Right lobe of liver (tissue), 6 donors: ENCODE measurements at places on chromosomes 1 and 21. TPM values are rescaled to one million over a fixed set of nuclear protein-coding genes. Genes with fewer than 3 reads are reported as not detected.

- no peak for DNase-seq
These were observed 131.5 kb upstream of the TMEM51 start for GRCh38 chr1:15022048-15022447.

BRDT gene
- total RNA-seq, result not detected

AMIGO1 gene
- 3.1 TPM for total RNA-seq

- no peak for DNase-seq
These were observed 11.0 kb downstream of the NHLH2 start for GRCh38 chr1:115829947-115830346.

DNA sequence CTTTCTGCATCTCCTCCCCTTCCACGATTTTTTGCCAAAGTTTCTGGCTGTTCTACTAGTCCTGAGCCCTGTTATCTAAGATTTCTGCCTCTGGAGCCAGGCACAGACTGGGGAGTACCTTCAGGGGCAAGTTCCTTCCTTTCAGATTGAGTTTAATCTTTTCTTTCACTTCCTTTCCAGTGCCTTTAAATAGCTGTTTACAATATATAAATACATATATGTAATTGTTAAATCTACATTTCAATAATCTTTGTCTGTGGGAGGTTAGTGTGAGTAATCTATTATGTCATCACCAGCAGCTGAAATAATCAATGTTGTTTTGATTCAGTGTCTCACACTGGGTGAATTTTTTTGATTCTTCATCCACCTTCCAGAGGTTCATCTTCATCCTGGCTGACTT is 31.8 kb downstream of the DIPK1A start:
- DNase-seq, result no peak

DNA sequence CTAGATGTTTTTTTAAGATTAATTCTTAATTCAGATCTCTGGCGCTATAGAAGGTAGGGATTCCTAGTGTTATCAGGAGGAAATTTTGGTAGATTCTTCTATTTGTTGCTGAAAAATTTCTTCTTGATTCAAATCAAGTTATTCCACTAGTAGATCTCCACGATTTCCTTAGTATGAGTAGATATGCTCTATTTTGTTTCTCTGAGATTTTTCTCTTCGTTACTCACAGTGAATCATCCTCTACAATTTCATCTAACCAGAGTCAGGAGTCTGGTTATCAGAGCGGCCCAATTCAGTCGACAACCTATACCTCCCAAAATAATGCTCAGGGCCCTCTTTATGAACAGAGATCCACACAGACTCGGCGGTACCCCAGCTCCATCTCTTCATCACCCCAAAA is 18.8 kb upstream of the HAX1 start:
- no peak for DNase-seq

CYB561D1 gene
- 3.1 TPM for total RNA-seq

SYNJ1 gene
- 8.7 TPM for total RNA-seq

PAQR6 gene
- total RNA-seq, result 0.61 TPM

OR2AJ1 gene
- not detected for total RNA-seq

GRCh38 chr1:243315893-243316292 is 60.1 kb downstream of the SDCCAG8 start:
- DNase-seq, result no peak

PSMB2 gene
- 47.5 TPM for total RNA-seq

DNA sequence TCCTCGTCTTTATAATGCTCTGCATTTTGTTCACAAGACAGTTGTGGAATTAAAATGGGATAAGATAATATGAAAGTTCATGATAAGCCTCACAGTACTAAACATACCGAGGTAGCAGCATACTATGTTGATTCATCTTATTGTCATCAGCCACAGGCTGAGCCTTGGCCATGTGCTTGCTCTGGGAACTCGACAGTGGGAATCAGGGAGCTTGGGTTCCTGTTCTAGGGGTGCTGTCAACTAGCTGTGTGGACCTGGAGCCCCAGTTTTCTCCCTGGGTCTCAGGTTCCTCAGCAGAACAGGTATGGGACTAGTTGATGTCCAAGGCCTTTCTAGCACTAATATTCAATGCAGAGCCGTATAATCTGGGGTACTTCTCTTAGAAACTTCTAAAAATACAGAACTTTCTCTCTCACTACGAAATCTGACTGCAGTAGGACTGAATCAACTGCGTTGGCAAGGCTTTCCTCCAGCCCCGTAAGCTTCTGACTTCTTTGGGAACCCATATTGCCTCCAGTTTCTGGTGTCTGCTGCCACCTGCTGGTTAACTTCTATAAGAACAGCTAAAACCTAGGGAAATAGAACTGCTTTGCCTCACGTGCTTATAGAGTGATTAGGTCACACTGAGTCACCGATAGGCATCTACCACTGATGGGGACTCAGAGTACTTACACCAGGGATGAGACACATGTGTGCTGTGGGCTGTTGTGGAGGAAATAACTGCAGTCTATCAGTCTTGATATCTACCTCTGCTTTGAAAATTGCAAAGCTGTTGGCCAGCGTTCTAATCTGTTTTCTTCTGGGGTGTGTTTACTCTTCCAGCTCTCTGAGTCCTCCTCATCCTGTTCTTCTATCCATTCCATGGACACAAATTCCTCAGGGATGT is 110.9 kb downstream of the RGL1 start:
- DNase-seq, result no peak

RHBDL2 gene
- not detected for total RNA-seq

CYP4Z1 gene
- total RNA-seq, result not detected

DNA sequence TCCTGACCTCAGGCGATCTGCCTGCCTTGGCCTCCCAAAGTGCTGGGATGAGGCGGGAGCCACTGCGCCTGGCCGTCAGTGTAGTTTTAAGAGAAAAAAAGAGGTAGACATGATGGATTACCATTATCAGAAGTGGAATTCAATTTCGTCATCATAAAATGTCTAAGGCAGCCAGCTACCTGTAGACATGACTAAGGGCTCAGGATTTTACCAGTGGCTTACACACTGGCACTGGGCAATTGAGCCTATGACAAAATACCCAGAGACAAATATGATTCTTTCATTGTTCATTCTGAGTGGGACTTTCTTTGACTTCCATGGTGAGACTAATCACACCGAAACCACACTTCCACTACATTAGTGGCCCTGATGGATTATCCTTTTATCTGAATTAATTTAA is 181.5 kb downstream of the GABPA start:
- DNase-seq, result no peak

GRIK1 gene
- not detected for total RNA-seq

OPRD1 gene
- not detected for total RNA-seq

ZMYND12 gene
- 1.5 TPM for total RNA-seq

DNA sequence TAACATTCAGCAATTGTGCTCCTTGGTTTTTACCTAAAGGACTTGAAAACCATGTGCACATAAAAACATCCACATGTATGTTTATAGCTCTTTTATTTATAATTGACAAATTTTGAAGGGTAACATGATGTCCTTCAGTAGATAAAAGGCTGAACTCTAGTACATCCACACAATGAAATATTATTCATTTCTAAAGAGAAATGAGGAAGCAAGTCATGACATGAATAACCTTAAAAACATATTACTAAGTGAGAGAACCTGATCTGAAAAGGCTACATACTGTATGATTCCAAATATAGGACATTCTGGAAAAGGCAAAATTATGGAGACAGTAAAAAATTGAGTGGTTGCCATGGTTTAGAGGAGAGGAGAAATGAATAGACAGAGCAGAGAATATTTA is 50.3 kb downstream of the DRAM2 start:
- no peak for DNase-seq

DNA sequence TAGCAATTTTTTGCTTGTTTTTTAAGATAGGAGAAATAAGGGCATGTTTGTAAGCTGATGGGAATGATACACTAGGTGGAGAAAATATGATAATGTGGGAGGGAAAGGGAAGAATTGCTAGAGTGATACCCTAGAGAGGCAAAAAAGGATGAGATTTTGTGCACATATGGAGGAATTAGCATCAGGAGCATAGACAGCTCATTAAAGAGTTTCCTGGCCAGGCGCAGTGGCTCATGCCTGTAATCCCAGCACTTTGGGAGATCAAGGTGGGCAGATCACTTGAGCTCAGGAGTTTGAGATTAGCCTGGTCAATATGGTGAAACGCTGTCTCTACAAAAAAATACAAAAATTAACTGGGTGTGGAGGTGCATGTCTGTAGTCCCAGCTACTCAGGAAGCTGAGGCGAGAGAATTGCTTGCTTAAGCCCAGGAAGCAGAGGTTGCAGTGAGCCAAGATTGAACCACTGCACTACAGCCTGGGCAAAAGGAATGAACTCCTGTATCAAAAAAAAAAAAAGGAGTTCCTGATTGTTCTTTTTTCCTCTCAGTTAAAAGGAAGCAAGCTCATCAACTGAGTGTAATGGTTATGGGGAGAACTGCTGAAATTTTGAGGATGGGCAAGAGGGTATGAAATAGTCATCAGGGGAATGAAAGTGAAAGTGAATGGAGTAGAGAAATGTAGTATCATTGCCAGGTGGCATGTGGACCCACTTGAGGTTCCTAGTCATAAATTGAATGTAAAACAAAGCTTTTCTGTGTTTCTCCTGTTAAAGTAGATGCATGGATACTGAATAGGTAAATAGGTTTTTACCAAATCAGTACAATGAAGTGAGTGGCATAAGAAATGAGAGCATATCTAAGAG is 35.5 kb downstream of the SH3GLB1 start:
- DNase-seq, result no peak

GRCh38 chr1:7680955-7681268 is 90.2 kb upstream of the VAMP3 start:
- DNase-seq, result no peak

- no peak for DNase-seq
These were observed 739.6 kb upstream of the CXADR start for GRCh38 chr21:16773206-16773605.

TMIGD3 gene
- total RNA-seq, result 2.4 TPM

DNA sequence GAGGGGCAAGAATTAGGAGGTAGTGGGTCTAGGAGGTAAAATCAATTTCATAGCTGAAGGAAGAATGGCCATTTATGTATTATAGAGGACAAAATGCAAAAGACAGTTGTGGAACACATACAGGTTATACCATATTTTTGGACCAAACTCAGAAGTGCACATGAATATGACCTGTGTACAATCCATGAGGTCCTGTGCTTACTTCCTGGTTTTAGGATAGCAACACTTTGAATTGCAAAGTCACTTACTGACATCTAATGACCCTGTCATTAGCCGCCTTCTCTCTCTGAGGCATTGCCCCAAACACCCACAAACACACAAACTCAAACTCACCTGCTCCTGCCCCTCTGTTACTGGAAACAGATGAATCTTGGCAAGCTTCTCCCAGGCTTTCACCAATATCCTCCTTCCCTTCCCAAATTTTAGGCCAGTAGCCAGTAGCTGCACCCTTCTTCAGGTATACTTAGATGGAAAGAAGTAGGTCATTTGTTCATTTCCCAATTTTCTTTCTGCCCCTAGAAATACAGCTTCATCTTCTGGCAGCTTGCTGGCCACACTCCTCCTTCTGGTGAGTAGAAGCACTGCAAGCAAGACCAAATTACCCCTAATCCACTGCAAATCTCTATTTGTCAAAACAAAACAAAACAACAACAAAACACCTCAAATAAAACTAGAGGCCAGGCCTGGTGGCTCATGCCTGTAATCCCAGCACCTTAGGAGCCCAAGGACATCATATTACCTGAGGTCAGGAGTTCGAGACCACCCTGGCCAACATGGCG is 13.7 kb upstream of the RPL5 start:
- no peak for DNase-seq

ACTRT2 gene
- not detected for total RNA-seq

MCOLN2 gene
- 0.19 TPM for total RNA-seq

- no peak for DNase-seq
These were observed 27.8 kb downstream of the RPAP2 start for GRCh38 chr1:92326681-92327080.

DNA sequence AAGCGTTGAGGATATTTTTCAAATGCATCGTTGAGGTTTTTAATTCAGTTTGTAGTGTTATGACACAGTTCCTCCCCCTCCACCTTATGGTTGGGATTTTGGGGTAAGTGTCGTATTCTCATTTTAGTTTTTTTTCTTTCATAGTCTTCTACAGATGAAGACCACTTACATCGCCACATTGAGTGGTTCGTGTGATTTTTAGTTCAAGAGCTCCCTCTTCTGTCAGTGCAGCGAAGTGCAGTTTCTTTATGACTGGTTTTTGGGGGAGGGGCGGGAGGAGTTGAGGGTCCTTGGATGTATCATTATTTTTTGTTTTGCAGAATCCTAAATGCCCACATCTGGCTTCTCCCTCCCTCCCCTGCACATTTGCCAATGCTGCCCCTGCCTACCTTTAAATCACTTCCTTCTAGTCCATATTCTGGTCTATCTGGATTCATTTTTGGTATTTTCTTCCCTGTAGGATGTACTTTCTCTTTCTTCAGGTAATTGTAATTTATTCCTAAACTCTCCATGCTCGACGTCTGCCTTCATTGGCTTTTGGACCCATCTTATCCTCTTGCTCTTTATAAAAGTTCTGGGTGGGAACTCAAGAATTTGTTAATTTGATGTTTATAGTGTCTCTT is 433.1 kb downstream of the CAMTA1 start:
- no peak for DNase-seq
